ENCODE measurements at places on chromosomes 5 and 9.

- no peak for DNase-seq
These were observed 119.1 kb upstream of the TBC1D2 start for GRCh38 chr9:98374385-98375051.

DNA sequence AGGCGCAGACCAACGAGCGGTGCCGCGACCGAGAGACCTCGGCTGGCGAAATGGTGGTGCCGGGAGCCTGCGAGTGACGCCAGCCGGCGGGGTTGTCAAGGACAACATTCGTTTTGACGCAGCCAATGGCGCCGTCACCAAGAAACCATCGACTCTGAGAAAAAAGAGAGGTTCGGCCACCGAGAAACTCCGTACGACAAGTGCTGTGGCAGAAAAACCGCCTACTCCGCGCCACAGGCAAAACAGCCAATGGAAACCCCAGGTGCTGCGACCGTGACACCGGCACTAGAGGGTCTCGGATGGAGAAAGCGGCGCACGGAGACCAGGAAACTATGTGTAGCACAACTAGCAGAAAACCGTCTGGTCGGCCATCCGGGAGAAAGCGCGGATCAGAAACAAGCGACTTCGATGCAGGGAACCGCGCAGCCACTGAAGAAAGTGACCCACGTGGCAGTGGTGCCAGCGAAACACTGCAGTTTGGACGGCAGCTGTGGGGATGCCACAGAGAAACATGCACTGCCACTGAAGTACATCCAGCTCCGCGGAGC, 88.8 kb downstream of the ANXA2R start:
- DNase-seq = peak; percentile 50

DNA sequence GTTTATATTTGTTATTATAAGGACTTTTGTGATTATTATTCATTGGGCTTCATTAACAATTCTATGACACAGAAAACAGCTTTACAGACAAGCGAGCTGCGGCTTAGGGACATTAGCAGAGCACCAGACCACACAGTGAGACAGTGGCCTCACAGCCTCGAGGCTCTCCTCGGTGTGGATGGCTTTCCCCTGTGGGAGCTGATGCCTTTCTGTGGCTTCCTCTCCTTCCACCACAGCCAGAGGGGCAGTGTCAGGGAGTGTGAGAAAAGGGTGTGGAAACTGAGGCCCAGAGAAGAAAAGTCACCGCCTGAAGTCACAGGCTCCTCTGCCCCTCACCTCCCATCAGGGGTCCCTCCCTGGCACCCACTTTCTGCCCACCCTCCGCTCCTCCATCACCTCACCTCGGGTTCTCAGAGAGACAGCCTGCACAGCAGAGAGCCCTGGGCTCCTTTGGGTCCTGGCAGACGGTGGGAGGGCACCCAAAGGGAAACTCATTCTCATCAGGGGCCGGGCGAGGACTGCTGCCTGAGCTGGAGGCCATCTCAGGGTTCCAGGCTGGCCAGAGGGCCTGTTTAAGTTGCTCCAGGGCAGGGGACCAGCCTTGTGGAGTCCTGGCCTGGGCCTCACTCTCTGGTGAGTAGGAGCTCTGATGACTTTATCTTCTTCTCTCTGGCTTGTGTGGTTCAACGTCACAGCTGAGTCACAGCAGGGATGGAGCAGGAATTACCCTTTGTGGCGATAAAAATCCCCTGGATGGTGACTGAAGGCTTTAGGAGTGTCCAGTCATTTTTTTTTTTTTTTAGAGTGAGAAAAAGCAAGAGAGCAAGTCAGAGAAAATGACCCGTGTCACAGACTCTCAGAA, 830 bp downstream of the TRAF1 start:
- DNase-seq = peak; percentile 71

DNA sequence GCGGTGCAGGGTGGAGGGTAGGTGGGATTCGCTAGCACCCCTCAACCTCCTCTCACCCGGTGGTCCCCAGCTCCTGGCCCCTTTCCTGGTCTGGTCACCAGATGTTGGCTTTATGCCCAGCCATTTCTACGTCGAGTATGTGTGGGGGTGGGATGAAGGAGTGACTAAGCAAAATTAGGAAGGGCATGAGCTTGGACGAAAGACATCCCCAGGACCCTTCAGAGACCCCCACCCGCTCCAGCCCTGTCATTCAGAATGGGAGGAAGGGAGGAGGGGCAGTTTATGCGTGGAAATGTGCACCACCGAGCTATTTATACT, 742 bp downstream of the BHMT2 start:
- no peak for DNase-seq

DNA sequence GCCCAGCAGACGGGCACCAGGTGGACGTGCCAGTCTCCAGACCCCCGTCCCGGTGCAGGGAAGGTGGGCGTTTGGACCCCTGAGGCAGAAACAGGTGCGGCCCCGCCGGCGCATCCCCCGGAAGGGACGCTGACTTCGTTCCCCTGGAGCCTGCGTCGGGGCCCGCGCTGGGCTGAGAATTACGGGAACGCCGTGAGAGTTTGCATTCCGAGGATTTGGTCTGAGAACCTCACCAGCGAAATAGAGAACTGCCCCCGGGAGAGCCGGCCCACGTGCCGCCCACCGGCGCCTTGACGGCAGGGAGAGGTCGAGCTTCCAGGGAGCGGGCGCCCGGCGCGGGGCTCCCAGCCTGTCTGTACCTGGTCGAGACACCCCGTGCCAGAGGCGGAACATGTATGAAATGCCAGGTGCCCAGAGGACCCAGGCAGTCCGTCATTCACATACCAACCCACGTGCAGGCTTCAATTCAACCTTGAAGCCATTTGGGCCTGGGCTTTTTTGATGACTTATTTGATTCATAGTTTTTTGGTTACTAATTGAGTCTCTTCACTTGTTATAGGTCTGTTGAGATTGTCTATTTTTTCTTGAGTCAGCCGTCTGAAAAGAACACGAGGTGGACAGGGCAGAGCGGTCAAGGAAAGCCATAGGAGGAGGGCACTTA, 877 bp upstream of the CAMSAP1 start:
- DNase-seq = no peak

- no peak for DNase-seq
These were observed 6.5 kb upstream of the CARD19 start for GRCh38 chr9:93089481-93089991.

DNA sequence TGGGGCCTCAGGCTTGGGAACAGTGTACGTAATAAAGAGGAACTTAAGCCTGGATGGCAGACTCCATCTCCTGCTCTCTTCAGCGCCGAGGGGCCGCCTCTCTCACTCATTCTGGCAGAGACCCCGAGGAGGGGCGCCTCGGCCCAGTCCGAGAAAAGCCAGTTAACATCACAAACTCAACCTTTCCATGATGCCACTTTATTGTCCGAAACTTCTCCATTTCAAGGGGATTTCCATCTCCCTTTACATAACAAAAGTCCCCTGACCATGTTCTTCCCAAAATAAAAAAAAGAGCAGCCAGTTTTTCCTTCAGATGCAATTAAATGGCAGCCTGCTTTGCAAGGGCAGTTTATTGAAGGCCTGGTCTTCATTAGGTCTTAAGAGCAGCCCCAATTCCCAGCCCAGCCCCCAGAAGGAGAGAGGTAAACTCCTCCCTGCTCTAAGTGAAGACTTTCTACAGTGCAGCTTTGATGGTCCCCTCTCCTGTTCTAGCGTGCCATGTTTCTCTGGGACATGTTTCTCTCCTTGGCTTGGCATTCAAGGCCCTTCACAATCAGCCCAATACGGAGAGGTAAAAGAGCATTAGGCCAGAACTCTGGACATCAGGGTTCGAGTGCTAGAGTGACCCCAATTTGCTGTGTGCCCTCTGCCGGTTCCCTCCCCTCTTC, 19.5 kb upstream of the RAB14 start:
- no peak for DNase-seq

GRCh38 chr5:158544388-158545339, 555.1 kb downstream of the EBF1 start:
- no peak for DNase-seq

GRCh38 chr5:143405063-143405848, 1.8 kb upstream of the NR3C1 start:
- DNase-seq = peak; percentile 72

DNA sequence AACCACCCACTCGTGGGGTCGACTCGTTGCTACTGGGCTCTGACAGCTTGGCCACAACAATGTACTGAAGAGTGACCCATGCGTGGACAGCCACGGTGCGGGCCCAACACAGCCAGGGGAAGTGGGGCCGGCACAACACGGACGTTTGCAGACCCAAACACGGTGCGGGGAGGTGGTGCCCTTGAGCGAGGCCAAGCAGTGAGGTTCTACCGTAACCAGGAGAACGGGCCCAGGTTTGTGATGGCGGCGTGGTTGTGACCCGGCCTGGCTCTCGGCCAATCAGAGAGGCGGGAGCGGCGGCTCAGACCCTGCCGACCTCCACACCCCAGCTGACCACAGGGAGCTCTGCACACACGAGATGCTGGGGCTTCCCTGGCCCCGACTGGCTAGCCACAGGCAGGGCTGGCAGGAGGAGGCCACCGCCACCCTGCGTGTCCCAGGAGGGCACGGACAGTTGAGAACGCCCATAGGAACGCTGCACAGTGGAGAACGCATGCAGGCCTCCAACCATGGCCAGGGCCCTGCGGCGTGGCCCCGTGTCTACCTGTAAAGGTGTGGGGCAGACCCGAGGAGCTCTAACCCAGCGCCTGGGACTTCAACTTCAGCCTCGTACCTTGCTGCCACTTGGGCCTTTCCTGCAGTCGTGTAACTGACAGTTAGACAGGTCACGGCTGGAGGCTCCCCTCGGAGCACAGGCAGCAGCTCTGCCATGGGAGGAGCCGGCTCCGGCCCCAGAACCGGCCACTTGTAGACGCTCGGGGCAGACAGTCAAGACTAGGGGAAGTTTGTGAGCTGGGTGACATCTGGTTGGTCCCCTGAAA, 13.7 kb downstream of the BRD3 start:
- DNase-seq = no peak

DNA sequence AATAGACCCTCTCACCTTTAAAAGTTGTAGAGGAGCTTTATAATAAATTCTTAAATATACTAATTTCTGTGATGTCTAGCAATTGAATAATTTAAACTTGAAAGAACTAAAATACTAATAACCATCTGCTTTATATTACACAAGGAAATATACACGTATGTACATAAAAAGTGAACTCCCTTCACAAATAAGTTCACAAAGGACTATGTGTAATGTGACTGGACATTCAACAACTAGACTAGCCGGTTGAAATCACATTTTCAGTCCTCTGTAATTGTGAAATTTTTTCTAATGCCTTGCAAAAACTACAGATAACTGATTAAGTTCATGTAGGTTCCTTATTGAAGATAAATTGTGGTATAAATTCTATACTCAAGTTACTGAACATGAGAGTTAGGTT, 11.6 kb downstream of the NSA2 start:
- no peak for DNase-seq

GRCh38 chr9:77705636-77706035, 57.5 kb upstream of the GNA14 start:
- no peak for DNase-seq

- no peak for DNase-seq
These were observed 73.6 kb downstream of the TLR4 start for GRCh38 chr9:117777823-117778222.

- DNase-seq = peak; percentile 47
These were observed 19.6 kb downstream of the QSOX2 start for GRCh38 chr9:136225748-136226679.

GRCh38 chr9:33375841-33376321, 26.5 kb downstream of the AQP7 start:
- no peak for DNase-seq

DNA sequence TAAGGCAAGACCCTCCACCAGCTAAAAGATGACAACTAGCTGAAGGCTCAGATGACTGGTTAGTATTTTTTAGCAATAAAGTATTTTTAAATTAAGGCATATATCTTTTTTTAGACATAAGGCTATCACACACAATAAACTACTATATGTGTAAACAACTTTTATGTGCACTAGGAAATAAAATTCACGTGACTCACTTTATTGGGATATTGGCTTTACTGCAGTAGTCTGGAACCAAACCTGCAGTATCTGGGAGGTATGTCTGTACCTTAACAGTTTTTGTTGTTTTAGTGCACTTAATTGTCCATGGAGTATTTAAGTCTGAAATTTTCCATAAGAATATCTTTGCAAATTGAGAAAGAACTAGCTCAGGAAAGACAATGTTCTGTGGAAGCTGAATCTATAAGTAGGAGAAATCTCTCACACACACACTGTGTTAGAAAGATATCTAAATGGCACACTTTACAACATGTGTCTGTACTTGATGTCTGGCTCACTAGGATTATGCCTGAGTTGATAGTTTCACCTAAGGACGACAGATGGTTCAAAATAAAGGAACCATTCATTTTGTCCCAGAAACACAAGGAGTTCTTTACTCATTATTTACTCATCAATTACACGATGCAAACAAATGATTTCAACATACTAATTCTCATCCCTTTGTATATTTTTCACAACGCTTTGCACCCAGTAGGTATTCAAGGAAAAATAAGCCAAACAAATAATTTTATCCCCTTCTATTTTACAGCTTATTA, 4.6 kb downstream of the RAPGEF6 start:
- DNase-seq = no peak

DNA sequence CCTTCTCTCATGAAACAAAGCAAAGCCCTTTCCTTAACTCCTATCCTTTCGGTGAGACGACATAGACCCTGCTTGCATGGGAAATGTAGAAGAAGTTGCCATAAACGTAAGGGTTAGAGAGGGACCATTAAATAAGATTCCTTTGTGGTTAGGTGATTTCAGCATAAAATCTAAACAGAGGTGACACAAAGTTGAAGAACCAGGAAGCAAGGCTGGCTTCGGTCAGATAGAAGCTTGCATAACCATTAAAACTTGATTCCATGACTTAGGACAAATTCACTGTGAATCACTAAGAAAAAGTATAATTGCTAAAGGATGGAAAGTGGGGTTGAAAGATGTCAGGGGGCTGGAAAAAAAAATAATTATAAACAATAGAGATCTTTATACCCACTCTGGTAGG, 30.9 kb upstream of the ABLIM3 start:
- DNase-seq = no peak

GRCh38 chr5:151270599-151270998, 17.6 kb downstream of the GM2A start:
- no peak for DNase-seq

GRCh38 chr5:138990986-138991590, 116.0 kb upstream of the LRRTM2 start:
- no peak for DNase-seq

DNA sequence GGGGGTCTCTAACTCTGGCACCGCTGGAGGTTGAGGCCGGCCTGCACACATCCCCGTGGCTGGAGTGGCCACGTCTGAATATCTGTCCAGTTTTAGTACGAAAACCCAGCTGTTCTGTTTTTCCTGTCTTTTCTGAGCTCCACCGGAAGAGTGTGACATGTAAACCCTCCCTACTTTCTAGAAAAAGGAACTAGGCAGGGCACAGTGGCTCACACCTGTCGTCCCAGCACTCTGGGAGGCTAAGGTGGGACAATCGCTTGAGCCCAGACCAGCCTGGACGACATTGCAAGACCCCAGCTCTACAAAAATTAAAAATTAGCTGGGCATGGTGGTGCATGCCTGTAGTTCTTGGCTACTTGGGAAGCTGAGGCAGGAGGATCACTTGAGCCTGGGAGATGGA, 8.2 kb upstream of the PHYKPL start:
- no peak for DNase-seq

Data from stimulated activated CD4-positive, alpha-beta T cell treated with anti-CD3 and anti-CD28 coated beads, Interleukin-1b, Interleukin-23, amount 100 ng/mL, for 24 hours (primary cell).